Muscle of arm (tissue), 14 donors: ENCODE measurements at places on chromosomes 5 and 9.

GRCh38 chr5:113218200-113218599, 216.6 kb downstream of the TSSK1B start:
- DNase-seq = no peak

GRCh38 chr5:149487672-149488071, 63.6 kb downstream of the CSNK1A1 start:
- DNase-seq = no peak

GRCh38 chr9:124473310-124473709, 23.1 kb downstream of the ADGRD2 start:
- DNase-seq = no peak

DNA sequence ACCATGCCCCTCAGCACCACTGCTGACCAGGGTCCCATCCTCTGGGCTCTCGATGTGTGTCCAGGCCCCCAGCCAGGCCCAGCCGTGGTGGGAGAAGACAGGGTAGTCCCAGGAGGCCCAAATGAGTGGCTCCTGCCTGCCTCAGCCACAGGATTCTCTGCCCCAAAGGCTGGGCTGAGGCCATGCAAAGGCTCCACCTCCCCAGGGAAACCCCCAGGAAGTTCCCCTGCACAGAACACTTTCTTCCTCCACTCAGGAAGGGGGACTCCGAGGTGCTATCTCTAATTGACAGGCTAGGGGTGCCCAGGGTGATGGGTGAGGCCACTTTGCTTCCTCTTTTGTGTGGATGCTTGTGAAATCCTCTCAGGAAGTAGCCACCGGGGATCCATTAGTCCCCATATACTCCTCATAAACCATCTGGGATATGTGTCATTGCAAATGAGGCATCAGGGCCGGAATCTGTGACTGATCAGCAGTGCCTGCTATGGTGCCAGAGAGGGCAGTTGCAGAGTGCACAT, 23.1 kb upstream of the TDRD7 start:
- DNase-seq = no peak

DNA sequence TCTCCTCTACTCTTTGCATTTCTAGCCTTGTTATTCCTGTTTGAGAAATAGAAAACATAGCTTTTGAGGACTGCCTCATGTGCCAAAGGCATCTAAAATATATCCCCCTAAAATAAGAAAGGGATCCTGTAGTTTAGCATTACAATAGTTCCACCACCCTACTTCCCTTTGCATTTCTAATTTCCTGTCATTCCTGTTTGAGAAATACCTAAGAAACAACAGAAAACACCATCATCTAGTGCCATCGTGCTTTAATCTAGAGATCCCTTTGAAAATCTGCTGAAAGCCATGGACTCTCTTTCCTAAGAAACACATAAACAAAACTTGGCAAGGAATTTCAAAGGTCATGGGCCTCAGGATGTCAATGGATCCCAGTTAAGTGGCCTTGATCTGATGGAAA, 7.5 kb downstream of the CLK4 start:
- DNase-seq = no peak

GRCh38 chr5:143705381-143705780, 106.6 kb upstream of the HMHB1 start:
- no peak for DNase-seq

GRCh38 chr5:124949862-124950261, 203.4 kb upstream of the ZNF608 start:
- no peak for DNase-seq

GRCh38 chr9:130732136-130732535, 38.6 kb downstream of the EXOSC2 start:
- DNase-seq = no peak

DNA sequence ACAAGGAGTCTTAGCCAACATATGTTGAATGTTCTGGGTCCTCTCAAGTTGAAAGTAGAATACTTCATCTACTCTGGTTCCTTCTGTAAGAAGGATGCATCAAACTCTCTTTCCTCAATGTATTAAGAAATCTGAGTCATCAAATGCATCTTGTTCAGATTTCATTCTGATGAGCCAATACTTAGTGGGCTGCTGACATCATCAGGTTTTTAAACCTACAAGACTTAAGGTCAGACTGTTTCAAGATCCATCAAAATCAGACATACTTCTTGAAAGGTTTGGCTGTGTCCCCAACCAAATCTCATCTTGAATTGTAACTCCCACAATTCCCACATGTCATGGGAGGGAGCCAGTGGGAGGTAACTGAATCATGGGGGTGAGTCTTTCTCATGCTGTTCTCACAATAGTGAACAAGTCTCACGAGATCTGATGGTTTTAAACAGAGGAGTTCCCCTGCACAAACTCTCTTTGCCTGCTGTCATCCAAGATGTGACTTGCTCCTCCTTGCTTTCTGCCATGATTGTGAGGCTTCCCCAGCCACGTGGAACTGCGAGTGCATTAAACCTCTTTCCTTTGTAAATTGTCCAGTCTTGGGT, 168.8 kb downstream of the RAPGEF6 start:
- no peak for DNase-seq

GRCh38 chr9:15153961-15154360, 153.1 kb downstream of the TTC39B start:
- peak; percentile 37 for DNase-seq

GRCh38 chr5:138611678-138612218, 36.5 kb upstream of the HSPA9 start:
- no peak for DNase-seq

GRCh38 chr9:17597977-17598376, 19.1 kb downstream of the SH3GL2 start:
- no peak for DNase-seq

DNA sequence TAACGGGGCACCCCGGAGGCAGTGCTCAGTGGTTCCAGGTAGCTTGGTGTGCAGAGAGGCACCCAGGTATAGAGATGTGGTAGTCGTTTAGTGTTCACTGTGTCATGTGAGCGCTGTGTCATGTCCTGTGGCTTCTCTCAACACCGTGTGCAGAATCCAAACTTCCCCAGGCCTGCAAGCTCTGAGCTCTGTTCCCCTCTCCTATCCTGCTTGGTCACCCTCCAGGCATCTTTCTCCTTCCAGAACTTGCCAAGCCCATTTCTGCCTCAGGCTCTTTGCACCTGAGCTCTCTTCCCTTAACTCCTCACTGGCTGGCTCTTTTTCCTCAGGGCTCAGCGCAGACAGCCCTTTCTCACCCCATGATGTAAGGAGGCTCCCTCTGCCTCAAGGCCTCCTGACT, 64.8 kb downstream of the CARTPT start:
- no peak for DNase-seq

DNA sequence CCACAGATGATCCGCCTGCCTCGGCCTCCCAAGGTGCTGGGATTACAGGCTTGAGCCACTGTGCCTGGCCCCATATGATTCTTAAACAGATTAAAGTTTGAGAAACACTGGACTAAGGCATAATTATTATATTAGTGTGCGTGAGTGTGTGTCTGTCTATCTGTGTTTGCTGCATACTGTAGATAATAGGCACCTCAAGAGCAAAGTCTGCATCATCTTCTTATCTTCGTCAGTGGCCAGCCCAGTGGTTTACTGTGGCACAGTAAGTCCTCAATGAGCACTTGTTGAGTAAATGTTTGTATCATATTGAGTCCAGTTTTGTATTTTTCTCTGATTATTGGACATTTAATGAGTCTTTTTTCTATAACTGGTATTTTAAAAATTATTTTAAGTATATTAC, 81.7 kb downstream of the ITGA1 start:
- DNase-seq = no peak

DNA sequence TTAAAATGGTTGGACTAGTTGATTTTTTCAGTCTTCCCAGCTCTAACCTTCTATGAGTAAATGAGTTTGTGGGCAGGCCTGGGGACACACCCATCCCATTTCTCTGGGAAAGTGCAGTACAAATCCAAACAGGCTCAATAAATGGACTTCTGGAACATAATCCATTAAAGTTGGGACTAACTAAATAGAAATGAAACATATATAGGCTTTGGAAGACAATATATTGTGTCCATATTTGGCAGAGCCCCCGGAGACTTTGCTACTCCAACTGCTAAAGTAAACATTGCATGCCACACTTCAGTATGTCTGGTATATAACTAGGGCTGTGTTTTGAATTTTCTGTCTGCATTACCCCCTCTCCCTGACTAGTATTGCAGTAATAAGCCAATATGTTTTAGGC, 191.4 kb upstream of the DAB2 start:
- no peak for DNase-seq

DNA sequence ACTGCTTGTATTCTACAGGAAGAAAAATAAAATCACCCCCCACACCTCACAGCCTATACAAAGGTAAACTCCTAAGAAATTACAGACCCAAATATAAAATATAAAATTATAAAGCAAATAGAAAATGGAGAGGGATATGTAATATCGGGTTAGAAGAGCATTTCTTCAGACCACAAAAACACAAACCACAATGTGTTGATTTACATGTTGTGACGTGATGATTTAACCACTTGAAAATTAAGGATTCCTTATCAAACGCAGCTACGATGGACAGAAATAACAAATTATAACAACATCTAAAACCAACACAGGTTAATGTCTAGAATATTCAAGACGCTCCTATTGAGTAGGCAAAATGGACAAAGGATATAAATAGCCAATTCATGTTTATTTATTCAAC, 26.3 kb downstream of the SSBP2 start:
- DNase-seq = no peak
